NCI-H526 treated with DMSO at 0.1 percent for 48 hours (cell line): ENCODE measurements at places on chromosomes 5 and 9.

- DNase-seq: no peak
Observed at GRCh38 chr9:133826289-133827085, 88.3 kb upstream of the SARDH start.

GRCh38 chr5:148388696-148389095 is 4.9 kb downstream of the FBXO38 start:
- no peak for DNase-seq

DNA sequence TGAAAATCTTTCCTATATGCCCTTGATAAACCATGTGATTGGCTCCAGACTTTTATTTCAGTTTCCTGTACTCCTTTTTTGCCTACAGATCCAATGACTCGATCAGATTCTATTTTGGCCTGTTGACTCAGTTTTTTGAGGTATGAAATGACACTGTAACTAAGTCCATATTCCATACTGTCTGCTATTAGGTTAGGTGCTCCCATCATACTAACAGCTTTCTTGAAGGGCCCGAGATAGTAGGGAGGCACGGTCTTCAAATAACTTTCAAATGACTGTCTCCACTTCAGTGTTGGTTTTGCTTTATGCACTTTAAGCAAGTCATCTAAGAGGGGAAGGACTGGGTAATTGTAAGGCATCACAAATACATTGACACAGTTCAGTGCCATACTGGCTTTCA is 295.4 kb upstream of the DAB2 start:
- DNase-seq: no peak

DNA sequence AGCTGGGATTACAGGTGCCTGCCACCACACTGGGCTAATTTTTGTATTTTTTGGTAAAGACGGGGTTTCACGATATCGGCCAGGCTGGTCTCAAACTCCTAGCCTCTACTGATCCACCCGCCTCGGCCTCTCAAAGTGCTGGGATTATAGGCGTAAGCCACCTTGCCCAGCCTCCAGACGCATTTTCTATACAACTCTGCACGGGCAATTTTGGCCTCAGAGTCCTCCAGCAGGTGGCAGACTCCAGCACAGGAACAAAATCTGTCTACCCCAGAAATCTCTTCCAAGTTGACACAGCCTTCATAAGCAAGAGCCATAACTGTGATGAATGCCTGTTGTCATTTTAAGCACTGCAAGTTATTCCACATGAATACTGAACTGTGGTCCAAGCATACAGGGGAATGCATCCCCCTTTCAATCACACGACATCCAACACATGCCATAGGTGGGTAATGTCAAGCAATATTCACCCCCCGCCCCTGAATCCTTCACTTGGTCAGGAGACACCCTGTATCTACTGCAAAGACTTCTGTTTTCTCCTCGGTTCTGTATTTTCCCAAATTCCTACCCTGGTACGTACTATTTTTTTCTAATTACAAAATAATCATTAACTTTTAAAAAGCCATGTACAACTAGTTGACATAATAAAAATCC is 50.8 kb downstream of the ALDH7A1 start:
- no peak for DNase-seq

DNA sequence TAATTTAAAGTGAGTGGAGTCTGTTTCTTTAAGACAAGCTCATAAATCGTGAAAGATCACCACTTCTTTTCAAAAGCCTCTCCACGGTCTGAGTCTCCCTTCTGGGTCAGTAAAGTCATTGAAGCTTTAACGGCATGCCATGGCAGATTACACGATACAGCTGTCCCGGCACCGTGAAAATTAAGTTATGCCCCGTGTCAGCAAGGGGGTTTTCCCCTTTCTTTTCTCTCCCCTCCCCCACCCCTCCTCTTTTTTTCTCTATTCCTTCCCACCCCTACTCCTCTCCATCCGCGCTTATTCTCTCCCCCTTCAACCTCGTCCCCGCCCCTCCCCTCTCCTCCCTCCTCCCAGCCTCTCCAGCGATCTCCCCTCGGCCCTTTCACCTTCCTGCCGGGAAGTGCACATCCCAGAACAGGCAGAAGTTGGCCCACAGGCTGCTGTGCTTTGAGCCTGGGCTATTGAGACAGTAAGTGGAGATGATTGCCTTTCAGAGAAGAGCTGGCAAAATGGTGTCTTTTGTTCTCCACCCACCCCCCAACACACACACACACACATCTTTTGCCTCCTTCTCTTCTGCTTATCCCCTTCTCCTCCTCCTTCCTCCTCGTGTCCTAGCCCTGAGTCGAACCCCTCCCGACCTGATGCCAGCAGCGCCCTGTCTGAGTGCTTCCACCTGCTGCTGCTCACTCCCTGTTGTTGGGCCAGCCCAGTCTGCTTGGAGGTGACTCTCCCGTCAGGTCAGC is 44.1 kb downstream of the GAS1 start:
- no peak for DNase-seq

DNA sequence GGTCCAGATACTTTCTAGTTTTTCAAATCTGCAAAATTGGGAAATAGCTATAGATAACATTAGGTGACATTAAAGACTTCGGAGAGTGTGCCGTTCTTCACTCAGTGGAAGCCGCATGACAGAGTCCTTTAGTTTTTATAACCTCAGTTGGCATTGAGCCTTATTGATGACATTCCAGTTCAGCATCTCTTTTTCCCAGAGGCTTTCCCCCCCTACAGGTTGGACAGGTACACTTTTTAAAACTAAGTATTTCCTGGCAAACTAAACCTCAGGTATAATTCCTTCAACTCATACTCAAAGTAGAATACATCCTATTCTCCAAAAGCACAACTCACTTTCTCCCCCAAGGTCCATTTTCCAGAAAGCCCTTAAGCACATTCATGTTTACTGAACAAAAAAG is 58.7 kb downstream of the SLC46A2 start:
- DNase-seq: no peak

- no peak for DNase-seq
Observed at GRCh38 chr9:5696884-5697283, 68.0 kb downstream of the RIC1 start.

- no peak for DNase-seq
Observed at GRCh38 chr9:90641884-90642487, 638 bp downstream of the DIRAS2 start.

DNA sequence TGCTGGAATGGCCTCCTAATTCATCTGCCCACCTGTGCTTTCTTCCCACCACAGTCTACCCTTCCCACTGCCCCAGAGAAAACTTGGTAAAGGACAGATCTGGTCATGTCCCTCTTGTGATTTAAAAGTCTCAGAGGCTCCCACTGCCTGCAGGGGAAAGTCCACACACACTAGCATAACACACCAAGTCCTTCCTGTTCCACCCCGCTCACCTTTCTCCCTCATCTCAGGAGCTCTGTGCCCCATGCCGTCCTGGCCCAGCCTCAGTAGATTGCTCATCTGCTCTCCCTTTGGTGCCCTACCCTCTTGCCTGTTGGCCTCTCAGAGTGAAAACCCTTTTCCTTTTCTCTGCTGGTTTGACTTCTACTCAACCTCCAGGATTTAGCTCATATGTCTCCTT is 111.4 kb upstream of the MAP3K1 start:
- DNase-seq: no peak

DNA sequence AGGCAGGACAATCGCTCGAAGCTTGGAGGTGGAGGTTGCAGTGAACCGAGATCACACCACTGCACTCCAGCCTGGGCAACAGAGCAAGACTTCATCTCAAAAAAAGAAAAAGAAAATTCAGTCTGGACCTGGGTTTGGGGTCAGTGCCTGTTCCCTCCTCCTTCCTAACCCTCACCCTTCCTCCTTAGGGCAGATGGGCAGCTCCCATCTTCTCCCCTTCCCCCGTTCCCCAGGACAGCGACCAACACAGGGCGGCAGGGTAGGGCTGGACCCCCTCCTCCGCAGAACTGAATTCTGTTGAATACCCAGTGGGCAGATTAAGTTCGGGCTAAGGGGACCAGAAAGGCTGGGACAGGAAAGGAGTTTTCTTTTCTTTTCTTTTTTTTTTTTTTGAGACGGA is 1.5 kb upstream of the RMND5B start:
- DNase-seq: no peak

- DNase-seq: no peak
Observed at GRCh38 chr5:73358366-73358765, 90.2 kb downstream of the FOXD1 start.

DNA sequence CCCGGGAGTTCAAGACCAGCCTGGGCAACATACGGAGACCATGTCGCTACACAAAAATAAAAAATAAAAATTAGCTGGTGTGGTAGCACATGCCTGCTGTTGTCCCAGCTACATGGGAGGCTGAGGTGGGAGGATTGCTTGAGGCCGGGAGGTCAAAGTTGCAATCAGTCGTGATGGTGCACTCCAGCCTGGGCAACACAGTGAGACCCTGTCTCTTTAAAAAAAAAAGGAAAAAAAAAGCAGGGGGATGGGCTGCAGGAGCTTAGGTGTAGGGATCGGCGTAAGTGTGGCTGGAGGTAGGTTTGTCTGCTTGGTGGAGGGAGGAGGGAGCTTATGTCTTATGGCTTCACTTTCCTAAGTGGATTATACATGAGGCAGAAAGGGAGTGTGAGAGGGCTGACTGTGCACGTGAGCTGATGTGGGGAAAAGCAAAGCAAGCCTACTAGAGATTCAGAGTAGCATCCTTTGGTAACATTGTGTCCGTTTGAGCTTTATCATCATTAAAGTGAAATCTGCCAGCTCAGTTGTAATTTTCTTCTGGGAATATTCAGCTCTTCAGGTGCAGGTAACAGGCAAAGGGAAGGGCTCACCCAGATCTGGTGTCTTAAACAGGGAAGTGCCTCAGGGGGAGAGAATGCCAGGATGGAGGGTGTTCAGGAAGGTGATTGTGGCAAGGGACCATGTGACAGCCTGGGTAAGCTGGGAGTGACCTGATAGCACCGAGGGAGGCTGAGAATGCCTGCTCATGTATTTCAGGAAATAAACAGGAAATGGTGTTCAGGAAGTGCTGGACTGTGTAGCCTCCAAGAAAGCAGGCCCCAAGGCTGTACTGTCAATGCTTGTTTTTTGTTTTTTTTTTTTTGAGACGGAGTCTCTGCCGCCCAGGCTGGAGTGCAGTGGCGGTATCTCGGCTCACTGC is 17.6 kb upstream of the SETX start:
- no peak for DNase-seq

GRCh38 chr9:134642385-134643181 is 980 bp downstream of the COL5A1 start:
- no peak for DNase-seq

- DNase-seq: no peak
Observed at GRCh38 chr5:121319292-121319691, 532.4 kb upstream of the FTMT start.

- no peak for DNase-seq
Observed at GRCh38 chr5:98768160-98768959, 5.1 kb upstream of the RGMB start.

- DNase-seq: peak; percentile 59
Observed at GRCh38 chr5:95822542-95823181, at the start of gene GLRX. Gene GLRX, minus strand, starts transcription at chr5:95822726. Its CDS starts 64 bp downstream, at chr5:95822662.

DNA sequence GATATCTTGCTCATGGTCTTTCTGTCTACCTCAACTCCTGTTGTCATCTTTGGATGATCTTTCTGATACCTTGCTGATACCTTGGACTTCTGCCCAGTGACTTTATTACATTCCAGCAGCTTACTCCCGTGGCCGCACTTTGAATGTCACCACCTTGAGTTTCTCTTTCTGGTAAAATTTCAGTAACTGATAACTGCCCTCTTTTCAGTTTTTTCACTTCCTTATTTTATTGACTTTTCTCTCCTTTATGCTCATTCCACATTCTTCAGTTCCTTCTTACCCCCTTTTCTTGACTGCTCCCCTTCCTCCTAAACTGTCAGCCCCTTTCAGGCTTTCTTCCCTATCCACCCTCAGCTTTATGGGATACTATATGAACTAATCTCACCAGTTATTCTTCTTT is 7.0 kb upstream of the FBXO4 start:
- DNase-seq: no peak

GRCh38 chr9:98370300-98370975 is 115.0 kb upstream of the TBC1D2 start:
- no peak for DNase-seq

DNA sequence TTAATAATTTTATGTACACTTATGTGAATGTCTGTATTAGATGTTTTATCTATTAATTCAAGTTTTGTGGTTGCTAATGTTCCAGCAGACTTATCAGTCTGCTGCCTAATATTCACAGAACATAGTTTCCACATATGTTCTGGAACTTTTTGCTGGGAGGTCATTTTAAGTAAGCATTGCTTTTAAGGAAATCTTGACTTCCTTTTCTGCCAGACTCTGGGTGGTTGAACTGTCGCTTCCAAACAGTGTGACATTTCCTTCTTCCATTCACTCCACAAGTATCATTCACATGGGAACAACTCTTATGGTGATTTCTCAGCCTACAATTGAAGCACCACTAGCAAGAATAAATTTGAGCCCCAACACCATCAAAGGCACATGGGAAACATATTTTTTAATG is 82.9 kb downstream of the PLCXD3 start:
- no peak for DNase-seq

DNA sequence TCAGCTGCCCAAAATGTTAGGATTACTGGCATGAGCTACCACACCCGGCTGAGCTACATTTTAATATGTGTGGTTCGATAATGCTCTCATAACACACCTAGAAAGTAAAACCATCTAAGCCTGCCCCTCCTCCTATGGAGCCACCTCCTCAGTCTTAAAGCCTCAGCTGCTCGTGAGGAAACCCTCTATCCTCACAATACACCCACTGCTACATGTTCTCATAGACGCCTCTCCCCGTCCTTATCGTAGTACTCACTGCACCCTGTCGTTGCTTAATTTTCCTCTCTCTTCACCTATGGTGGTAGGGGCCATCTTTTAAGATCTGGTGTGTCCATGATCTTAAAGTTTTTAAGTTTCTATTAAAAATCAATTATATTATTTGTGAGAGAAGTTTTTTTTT is 72.9 kb downstream of the RCL1 start:
- no peak for DNase-seq

GRCh38 chr9:131704141-131704983 is 35.5 kb downstream of the RAPGEF1 start:
- DNase-seq: peak; percentile 90

DNA sequence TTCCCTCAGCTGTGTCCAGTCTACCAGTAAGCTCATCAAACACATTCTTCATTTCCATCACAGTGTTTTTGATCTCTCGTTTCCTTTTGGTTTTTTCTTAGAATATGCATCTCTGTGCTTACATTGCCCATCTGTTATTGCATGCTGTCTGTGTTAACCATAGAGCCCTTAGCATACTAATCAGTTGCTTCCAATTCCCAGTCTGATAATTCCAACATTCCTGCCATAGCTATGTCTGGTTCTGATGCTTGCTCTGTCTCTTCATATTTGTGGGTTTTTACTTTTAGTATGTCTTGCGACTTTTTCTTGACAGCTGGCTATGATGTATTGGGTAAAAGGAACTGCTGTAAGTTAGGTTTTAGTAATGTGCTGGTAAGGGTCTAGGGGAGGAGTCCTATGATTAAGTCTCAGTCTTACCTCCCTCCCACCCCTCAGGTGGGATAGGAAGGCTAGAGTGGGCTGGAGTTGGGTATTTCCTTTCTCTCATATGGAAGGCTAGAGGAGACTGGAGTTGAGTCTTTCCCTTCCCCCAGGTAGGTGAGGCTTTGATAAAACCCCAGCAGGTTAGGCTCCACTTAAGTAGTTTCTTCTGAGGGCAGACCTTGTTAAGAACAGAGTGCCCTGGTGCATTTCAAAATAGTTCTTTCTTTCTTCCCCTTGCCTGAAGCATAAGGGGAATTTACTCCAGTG is 99.1 kb upstream of the RASGRF2 start:
- DNase-seq: no peak
